ENCODE measurements at places on chromosomes 3 and 15.

- no peak for DNase-seq
Measured at GRCh38 chr3:1576047-1576446, 483.2 kb downstream of the CNTN6 start.

DNA sequence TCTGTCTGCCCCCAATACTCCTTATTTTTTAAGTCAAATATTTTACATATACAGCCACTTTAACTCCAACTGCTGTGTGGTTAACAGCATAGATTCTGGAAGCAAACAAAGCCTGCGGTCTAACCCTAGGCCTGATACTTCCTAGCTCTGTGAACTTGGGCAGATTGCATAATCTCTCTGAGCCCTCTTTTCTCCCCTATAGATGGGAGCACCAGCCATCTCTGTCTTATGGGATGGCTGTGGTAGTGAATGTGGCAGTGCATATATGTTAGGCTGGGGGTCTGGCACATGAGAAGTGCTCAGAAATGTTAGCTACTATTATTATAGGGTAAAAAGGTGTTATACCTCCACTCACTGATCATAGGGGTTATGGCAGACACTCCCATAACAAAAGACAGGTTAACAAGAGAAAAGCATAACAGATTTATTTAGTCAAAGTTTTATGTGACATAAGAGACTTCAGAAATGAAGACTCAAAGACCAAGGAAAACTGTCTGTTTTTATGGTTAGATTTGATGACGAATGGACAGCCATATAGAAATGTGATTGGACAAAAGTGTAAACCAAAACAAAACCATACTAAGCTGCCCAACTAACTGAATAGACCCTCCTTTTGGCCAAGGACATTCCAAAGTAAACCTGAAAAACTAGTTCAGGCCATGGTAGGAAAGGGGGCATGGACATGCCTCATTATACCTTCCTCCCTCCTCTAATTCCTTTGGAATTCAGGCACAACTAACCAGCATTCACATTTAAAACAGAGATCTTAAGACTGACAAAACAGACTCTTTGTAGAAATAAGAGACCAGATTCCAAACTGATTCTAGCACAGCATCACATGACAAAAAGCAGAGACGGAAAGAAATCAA, 53.9 kb upstream of the DAZL start:
- DNase-seq, result no peak

DNA sequence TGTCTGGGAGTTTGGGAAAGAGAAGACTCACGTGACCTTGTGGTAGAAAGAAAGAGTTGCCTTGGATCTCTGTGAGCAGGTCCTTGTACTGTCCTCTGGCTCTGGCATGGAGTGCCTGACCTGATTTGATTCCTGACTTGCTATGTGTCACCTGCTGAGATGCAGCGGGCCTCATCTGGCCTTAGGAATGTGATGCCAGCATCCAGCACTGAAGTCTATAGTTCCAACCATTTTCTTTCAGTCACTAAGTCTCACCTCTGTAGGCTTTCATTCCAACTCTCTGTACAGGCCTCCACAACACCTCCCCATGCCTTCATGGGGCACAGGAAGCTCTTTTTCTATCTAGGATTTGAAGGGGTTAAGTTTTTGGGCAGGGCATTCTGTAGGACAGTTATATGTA, 12.1 kb upstream of the OXSR1 start:
- DNase-seq, result no peak

- no peak for DNase-seq
Measured at GRCh38 chr3:34254285-34254684, 455.9 kb downstream of the PDCD6IP start.

- DNase-seq, result peak; percentile 51
Measured at GRCh38 chr15:31327669-31328427, 1.2 kb downstream of the KLF13 start.

DNA sequence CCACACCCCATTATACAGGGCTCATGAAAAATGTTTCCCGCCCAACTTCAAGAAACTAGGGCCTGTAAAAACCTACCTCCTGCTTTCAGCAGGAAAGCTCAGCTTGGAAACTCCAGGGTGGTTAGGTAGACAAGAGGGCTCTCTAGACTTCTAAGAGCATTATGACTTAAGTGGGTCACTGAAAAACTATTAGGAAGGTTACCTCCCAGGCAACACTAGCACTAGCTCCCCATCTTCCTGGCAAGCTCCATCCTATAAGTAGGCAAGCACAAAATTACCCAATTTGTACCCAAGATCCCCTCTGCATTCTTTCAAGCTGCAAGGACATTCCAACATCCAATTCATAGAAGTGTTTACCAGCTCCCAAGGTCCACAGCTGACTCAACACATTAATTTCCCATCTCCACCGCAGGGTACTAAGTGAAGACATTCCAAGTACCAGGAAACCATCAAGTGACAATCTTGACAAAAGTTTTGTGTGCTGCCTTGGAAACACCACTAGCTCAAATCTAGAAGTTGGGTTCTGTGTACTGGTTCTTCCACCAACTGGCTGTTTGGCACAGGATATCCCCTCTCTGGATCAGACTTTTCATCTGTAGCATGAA, 46.9 kb downstream of the WNT5A start:
- no peak for DNase-seq

DNA sequence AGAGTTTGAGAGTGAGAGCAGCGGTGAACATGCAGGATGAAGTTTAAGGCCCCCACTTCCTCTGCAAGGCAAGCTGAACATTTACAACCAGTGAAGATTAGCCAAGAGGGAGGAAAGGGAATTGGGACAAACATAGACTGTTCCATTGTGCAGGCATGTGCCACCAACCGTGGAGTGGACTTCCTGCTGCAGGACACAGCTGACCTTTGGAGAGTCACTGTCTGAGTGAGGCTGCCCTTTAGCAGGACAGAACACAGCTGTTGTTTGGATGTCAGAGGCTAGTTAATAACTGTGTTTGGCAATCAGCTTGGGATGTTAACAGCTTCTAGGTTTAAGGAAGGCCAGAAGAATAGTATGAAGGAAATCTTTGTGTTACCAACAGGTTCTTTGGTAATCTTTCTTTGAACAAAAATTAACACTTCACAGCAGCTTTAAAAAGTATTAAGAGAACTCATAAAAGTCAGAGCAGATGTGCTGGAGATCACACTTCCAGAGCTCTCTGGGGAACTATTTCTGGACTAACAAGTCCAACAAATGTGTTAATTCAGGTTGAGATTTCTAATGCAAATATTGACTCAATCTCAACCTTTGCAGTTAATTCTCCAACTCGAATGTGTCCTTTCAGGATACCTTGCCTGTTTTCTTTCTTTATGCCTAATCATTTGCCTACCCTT, 31.4 kb downstream of the CTDSPL start:
- DNase-seq, result no peak

DNA sequence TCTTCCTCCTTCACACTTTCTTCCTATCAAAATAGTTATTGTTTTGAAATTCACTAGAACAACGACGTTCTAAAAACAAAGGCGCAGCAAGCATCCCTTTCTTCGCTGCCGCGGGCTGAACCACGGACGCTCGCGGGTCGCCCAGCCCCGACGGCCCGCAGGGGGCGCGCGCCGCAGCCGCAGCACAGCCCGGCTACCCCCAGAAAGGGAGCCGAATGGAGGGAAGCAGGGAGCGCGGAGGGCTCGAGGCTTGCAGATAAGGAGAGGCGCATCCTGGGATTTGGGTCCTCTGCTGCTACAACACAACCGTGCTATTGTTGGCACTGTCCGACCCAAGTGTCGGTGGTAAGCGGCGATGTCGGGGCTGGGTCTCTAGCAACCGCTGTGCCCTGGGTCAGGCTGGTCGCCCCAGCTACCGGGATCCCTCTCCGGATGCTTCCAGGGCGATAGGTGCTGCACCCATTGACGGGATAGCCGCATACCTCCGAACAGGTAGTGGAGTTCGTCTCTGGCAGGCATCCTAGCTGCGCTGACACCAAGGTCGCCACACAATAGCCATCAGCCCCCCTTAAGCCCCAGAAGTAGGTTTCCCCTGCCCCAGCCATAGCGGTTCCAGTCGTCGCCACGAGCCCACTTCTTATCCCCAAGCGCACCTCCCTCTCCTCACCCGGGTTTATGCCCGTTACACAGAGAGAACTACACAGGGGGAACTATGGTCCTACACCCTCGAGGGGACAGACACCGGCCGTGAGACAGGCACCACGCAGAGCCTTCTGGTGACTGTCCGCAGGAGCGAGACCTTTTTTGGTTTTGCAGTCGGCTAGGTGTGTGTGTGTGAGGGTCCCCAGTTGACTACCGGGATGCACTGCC, 6.0 kb downstream of the ONECUT1 start:
- DNase-seq, result no peak

- no peak for DNase-seq
Measured at GRCh38 chr15:79290642-79291275, 8.2 kb downstream of the ANKRD34C start.

- no peak for DNase-seq
Measured at GRCh38 chr15:36373550-36373949, 205.9 kb upstream of the CDIN1 start.

DNA sequence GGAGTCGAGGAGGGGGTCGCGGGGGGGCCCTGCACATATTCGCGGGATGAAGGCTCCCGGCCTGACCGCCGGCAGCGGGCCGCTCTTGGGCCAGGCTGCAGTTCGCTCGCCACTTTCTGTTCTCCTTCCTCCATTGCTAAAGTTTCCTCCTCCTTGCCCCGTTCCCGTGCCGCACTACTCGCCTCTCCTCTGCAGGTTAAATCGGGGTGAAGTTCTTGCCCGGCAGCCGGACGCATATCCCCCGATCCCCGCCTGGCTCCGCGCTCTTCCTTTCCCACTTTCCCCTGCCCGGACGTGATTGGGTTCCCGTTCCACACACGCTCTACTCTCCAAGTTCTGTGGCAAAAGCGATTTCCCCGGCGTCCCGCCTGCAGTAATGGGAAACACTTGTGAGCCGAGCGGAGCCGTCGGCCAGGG, 556 bp downstream of the CRYBG3 start:
- no peak for DNase-seq

DNA sequence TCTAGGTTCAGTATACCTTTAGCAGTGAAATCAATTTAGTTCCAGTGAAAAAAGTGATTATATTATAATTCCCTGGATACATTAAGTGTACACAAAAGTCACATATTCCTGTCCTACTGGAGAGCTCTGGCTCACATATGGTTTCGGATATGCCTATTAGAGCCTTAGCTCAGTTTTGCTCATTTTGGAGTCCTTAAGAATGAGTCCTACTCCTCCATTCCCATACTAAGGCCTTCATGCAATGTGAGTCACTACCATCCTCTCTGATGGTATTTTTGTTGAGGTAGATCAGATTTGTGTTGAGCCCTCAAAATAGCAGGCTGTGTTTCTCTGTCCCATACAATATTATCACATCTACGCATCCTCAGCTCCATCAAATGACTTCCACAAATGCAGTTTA, 294.2 kb upstream of the COL8A1 start:
- no peak for DNase-seq

- no peak for DNase-seq
Measured at GRCh38 chr3:48301800-48302166, 31.7 kb downstream of the SPINK8 start.

GRCh38 chr3:193832833-193833413, 239.9 kb downstream of the OPA1 start:
- no peak for DNase-seq

GRCh38 chr3:66819993-66820501, 178.1 kb upstream of the KBTBD8 start:
- no peak for DNase-seq

GRCh38 chr3:77605865-77606264, 566.0 kb downstream of the ROBO2 start:
- DNase-seq, result no peak

DNA sequence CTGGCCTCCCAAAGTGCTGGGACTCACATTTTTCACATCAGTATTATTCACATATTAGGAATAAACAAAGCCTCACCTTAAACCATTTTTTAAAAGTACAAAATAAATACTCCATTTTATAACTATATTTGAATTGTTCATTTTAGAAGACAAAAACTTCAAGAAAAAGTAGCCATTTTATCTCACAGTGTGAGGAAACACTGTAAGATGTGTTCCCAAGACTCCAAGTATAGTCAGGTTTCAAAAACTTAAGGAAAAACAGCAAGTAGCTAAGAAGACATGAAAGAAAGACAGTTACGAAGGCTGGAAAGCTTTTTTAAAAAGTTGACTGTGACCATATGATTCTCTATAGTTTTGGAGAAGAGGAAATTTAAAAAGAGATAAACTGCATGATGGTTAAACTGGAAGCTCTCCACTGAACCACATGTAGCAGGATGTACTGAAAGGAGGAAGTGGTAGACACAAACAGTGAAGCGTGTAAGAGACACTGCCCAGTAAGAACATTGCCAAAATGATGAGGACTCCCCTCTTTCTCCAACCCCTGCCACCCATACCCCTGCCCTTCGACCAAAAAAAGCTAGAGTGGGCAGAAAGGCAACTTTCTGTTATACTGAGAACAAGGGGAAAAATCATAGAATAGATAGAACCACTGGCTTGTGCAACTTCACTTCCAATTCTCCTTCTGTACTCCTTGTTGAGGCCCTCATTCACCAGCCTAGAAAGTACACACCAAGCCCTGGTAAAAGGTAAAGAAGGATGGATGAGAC, 6.2 kb upstream of the TMF1 start:
- DNase-seq, result no peak

- DNase-seq, result no peak
Measured at GRCh38 chr15:88023914-88024313, 232.6 kb downstream of the NTRK3 start.

DNA sequence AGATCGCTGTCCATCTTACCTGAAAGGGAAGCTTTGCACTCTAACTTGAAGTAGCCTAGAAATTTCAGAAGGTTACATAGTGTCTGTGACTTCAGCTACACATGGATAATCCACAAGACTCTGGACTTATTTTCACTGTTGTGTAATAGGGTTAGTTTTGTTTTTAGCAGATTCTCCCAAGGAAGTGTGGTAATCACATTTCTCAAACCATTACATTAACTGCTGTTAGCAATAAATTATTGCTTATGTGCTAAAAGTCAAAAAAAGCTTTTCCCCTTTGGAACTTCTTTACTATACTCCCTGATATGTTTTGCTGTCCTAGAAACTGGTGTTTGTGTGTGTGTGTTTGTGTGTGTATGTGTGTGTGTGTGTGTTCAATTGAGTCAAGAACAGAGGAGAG, 351.8 kb upstream of the TPRG1 start:
- no peak for DNase-seq

- DNase-seq, result no peak
Measured at GRCh38 chr3:183188895-183189462, 26.4 kb upstream of the LAMP3 start.

DNA sequence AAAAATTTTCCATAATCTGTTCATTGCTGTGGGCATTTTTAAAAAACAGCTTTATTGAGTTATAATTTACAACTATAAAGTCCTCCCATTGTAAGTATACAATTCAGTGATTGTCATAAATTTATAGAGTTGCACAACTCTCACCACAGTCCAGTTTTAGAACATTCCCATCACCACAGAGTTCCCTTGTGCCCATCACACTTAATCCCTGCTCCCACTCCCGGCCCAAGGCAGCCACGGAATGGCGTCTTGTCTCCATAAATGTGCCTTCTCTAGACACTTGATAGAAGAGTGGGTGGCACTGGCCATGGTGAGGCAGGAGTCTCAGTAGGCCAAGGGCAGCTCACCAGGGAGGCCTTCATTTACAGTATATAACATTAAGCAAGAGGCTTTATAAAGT, 6.3 kb downstream of the TSEN2 start:
- DNase-seq, result no peak

GRCh38 chr3:30226601-30227151, 379.7 kb upstream of the TGFBR2 start:
- DNase-seq, result no peak

- no peak for DNase-seq
Measured at GRCh38 chr3:34947834-34948233, 691.5 kb upstream of the ARPP21 start.

Data from stimulated activated CD4-positive, alpha-beta T cell treated with anti-CD3 and anti-CD28 coated beads, Interleukin-4, amount 100 ng/mL, for 48 hours (primary cell).